Left ventricle myocardium inferior (tissue), 1 donor: ENCODE measurements at places on chromosomes 16 and 17.

- DNase-seq, result no peak
Measured at GRCh38 chr17:78746263-78746948, 35.7 kb downstream of the CYTH1 start.

GRCh38 chr17:74870512-74870911, 2.3 kb downstream of the FDXR start:
- no peak for DNase-seq

DNA sequence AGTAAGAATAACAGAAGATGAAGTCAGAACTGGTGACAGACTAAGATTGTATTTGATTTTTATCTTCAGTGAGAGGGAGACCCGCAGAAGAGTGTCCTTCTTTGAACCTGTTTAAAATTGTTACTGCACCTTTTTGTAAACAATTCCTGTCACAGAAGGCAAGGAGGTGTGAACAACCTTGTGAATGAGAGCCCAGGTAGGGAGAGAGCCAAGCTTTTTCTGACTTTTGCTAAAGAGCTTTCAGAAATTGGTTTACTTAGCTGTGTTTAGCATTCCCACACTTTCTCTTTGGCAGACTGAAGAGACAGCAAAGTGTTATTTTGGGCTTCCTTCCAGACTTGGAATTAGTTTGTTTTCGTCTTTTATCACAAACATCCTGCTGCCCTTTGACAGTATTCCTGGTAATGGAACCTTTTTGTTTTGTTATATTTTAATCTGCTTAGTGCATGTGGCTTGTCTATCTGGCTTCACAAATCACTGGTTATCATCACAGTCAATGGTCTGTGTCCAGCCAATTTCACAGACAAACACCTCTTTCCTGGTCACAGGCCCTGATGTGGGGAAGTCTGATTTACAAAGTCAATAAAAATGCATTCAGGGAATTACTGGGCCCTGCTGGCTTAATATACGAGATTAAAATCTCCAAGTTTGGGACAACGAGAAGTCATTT, 85.7 kb upstream of the HS3ST2 start:
- no peak for DNase-seq

DNA sequence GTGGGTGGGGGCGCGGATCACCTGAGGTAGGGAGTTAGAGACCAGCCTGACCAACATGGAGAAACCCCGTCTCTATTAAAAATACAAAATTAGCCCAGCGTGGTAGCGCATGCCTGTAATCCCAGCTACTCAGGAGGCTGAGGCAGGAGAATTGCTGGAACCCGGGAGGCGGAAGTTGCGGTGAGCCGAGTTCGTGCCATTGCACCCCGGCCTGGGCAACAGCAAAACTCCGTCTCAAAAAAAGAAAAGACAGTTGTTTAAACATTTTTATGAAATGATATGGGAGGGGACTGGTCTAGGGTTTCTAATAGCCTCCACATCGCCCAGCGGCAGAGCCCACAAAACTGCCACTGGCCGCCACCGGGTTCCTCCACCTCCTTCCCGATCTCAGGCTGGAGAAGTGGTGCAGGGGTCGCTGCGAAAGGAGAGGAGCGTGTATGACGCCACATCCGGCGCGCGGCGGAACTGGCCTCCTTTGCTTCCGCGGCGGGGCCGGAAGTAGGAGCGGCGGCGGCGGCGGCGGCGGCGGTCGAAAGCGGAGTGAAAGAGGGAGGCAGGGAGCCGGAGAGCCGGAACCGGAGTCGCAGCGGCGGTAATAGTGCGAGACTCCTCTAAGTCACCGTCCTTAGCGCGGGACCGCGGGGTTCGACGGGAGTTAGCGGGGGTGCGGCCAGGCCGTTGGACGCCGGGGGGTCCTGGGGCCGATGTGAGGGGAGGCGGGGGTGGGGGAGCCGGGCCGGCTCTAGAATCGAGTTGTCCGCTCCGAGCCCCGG, at the start of gene PPP4C:
Gene PPP4C (plus strand): TSS at position 492 of the 773 bp plus-strand sequence. CDS start 384 bp downstream, outside the sequence.
- DNase-seq, result peak; percentile 94

GRCh38 chr17:68148936-68149335, 98.9 kb upstream of the AMZ2 start:
- no peak for DNase-seq

GRCh38 chr16:24670623-24671454, 58.6 kb upstream of the TNRC6A start:
- peak; percentile 64 for DNase-seq

- peak; percentile 87 for DNase-seq
Measured at GRCh38 chr16:87778830-87779579, 13.2 kb upstream of the KLHDC4 start.

DNA sequence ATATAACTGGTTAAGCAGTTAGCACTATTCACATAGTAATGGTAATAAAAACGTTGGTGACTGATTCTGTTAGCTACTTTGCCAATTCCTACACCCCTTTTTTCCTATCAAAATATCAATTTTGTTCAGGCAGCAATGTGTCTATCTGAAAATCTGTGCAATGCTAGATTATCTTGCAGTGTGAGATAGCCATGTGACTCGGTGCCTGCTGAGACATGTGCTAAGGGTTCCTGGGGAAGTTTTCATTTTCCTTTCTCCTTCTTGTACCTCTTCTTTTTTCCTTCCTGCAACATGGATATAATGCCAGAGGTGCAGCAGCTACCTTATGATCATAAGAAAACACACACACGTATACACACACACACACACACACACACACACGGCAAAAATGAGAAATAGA, 100.5 kb upstream of the SHISA6 start:
- no peak for DNase-seq

DNA sequence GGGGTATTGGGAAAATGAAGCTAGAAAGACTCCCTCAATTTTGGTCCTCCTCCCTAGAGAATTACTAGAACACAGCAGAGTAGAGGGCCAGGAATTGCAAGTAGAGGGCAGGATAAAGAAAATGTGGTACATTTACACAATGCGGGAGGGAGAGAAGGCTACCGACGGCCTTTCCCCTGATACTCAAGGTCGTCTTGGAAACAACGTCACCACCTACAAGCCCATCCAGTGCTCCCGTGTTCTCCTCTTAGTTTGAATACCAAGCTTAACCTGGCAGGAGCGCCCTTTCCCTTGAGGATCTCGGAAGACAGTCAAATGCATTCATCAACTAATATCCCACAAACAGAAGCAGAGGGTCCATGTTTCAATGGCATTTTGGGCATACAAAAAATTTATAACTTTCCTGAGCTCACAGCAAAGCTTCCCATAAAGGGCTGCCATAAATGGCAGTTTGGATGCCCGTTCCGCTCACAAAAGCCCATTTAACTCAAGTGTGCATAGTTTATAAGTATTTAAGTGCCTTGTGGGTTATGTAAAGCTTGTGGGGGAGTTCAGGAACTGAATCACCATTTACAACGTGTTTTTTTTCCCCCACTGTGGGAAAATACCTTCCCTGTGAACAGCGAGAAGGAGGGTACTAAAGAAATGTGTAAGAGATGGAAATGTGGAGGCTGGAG, 414.6 kb downstream of the SLC39A11 start:
- no peak for DNase-seq

DNA sequence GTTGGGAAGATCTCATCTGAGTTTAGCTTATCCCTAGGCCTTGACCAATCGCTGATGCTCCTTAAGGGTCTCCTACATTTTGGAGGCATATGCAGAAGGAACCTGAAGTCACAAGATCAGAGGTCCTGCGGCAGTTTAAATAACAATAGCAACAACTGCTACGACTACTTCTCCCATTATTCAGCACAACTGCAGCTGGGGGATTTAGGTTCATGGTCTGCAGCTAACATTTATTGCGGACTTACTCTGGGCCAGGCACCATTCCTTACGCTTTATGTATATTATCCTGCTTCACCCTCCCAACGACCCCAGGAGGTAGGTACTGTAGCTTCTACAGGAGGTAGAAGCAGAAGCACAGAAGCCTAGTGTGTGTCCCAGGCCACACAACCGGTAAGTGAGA, 59.5 kb downstream of the AKAP1 start:
- DNase-seq, result no peak

DNA sequence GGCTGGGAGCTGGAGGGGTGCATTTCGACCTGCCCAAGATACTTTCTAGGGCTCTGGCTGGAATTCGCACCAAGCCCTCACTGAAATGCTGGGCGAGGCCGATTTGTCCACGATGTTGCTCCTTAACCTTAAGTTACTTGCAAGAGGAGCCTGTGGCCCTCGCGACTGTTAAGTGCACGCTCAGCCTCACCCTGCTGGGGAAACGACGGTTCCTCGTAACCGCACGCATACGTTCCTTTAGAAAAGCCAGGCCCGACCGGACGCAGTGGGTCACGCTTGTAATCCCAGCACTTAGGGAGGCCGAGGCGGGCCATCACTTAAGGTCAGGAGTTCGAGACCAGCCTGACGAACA, 607 bp upstream of the NCOR1 start:
- DNase-seq, result no peak

- DNase-seq, result peak; percentile 94
Measured at GRCh38 chr17:55285340-55286301, 20.9 kb downstream of the HLF start.

GRCh38 chr17:34259146-34259545, 4.1 kb downstream of the CCL2 start:
- DNase-seq, result no peak

GRCh38 chr17:71917715-71918114, 203.1 kb upstream of the SOX9 start:
- no peak for DNase-seq

GRCh38 chr17:16900288-16900882, 71.5 kb downstream of the TNFRSF13B start:
- no peak for DNase-seq

DNA sequence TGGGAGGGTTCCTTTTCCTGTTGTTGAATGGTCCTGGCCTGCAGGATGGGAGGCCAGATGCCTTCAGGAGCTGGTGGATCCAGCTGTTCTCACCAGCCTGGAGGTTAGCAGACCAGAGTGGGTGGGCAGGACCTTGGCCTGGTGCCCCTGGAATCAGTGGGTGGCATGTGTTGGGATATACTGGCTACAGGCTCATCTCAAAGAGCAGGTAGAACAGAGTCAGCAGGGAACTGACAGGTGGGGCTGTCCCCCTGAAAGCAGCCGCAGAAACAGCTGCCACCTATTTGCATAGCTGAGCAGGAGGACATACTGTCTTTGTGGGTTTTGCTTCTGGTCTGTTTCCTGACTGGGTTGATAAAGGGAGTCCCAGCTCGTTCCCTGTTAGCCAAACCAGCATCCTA, 144.1 kb downstream of the RAB11FIP4 start:
- no peak for DNase-seq

GRCh38 chr16:84585886-84586285, 32.0 kb downstream of the COTL1 start:
- DNase-seq, result no peak

- DNase-seq, result no peak
Measured at GRCh38 chr16:11743308-11744074, 834 bp upstream of the TXNDC11 start.

DNA sequence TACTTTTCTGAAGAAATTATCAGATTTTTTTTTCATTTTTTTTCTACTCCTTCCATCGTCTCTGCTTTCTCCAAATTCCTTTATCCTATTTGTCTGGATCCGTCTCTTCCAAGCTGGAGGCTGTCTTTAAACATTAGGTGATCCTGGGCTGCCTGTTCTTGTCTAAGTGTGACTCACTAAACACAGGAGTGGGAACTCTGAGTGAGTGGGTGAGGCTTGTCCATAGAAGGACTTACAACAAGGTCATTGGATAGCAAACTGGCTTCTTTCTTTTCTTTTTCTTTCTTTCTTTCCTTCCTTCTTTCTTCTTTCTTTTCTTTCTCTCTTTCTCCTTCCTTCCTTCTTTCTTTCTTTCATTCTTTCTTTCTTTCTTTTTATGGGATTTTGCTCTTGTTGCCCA, 18.2 kb downstream of the ALOX15 start:
- no peak for DNase-seq

DNA sequence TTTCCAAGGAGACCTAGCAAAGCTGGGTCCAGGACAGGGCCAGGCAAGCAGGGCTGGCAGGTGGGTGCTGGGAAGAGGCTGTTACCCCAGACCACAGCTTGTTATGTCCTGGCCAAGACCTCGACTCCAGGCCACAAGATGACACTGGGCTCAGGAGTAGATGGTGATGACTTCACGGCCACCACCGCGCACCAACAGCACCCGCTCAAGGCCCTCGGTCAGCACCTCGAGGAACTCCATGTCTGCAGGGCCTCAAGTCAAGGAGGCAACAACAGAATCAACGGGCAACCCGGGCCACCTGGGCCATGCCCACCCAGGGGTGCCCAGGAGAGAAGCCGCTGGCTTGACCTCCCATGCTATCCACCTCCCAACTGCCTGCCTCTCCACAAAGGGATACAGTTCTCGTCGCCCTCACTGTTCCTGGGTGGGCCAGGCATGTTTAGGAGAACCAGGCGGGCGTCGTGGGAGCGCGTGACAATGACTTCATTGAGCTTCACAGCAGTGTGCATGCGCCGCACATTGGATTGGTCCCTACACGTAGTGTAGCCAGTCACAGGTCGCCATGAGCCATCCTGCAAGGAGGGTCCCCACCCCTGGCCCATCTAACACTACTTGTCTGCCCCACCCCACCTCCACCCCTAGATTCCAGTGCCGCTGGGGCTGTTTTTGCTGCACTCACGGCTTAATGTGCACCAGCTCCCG, 921 bp upstream of the LCAT start:
- no peak for DNase-seq

DNA sequence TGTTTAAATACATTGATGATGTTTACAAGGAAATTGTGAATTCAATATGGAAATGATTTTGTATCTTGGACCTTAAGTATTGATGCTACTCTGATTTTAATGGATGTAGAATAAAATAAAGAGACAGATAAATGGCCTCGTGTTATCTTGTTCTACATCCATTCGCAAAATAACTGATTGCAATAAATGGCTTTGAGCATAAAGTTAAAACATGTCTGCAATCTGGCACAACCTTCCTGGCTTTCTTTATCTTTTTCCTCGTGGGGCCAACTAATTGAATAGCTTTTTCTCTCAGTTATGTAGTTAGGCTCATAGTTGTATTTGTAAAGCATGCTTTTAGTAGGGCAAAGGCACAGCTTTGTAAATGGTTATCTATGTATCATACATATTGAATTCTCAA, 691.4 kb downstream of the CDH8 start:
- DNase-seq, result no peak

DNA sequence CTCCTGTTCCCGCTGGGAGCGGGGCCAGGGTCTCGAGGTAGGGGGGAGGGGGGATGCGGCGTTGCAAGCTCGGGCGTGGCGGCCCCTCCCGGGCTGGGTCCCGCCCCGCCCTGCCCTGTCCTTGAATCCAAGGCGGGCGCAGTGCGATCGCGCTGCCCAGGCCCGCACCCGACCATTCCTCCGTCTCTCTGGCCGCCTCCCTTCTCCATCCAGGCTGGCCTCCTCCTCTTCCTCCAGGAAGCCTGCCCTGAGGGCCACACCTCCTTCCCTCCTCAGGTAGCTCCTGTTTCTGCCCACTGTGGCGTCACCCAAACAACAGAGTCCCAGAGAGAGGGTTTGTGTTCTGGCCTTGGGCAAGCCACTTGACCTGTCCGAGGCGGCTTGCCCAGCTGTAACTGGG, 43.0 kb upstream of the TAC4 start:
- DNase-seq, result no peak

DNA sequence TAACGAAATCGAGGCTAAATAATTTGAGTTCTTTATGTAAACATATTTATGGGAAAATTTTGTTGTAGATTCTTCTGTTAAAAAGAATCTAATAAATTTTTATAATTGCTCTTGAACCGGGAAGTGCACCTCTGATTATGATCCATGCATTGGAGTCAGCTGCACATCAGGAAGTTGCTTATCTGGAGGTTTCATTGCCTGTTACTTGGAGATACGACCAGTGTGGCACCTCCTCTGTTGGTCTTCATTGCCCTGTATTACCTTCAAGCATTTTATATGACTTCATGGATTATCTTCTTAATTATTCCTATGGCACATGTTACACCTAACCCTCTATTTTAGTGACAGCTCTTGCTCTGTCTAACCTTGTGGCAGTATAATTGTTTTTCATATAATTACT, 312.6 kb upstream of the TBX2 start:
- no peak for DNase-seq

GRCh38 chr16:87723226-87723623, 42.6 kb downstream of the KLHDC4 start:
- DNase-seq, result peak; percentile 57
